G401 (cell line): ENCODE measurements at places on chromosomes 7 and 10.

DNA sequence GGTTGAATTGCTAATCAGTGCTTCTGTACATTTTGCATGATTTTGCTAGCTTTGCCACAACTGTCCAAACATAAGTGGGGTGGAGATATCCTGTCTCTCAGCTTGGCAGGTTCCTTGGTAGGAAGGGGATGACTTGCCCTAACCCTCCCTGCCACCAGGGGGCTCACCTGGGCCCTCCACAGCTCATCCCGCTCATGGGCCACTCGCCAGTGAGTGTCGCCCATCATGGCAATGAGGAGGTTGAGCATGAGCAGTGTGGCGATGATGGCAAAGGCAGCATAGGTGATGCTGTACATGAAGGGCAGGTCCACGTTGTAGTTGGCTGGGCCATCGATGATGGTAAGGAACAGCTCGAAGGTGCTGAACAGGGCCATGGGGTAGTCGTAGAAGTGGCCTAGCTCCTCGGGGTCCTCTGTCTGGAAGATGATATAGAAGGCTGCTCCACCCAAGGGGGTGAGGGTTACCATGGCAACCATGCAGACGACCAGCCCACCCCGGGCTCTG is 12.2 kb downstream of the TRPV6 start:
- DNase-seq = no peak

- DNase-seq = no peak
Observed at GRCh38 chr10:104688251-104689042, 47.4 kb downstream of the SORCS3 start.

DNA sequence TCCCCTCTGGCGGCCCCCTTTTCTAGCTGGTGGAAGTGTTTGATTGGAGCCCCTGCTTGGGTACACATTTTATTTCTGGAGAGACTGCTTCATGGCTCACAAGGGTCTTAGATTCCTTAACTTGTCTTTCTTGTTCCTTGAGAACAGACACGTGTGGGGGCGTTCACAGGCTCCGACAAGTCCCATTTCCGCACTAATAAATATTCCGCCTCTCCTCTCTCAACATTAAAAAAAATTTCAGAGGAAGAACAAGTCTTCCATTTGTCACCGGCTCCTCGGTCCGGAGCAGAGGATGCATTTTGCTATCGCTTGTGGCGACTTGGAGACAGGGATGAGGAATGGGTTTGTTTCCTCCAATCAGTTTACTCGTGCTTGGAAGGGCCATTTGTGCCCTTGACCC is 134.0 kb upstream of the PODXL start:
- no peak for DNase-seq

DNA sequence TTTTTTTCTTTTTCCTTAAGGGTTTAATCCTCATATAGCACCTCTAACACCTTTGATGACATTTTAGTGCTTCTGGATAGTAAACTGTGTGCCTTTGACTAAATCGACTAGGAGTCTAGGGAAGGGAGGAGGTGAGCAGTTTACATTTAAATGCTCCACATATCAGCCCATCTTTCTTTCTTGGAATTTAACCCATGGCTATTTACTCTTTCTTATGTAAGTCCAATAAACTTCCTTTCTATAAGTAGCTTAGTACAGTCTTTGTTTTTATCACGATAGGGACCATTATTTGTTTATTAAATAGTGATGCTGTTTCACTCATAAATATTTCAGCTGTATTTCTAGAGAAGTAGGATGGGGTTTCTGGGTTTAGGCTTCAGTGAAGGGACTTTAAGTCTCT is 669.9 kb downstream of the AUTS2 start:
- no peak for DNase-seq

DNA sequence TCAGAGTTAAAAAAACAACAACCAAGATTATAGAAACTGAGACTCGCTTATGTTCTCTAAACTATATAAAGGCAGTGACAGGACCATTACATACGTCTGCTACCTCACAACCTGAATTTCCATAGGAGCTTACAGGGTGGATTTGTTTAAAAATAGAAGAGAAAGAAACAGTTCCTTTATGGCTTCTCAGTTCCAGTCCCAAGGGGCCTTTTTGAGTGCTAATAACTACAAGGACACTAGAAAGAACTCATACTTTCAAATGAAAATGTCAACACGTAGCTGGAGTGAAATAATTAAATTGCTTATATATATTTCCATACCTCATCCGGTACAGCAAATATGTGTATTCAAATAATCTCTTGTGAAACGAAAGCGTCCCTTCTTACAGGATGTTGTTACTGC is 19.7 kb downstream of the TSPAN12 start:
- DNase-seq = no peak

DNA sequence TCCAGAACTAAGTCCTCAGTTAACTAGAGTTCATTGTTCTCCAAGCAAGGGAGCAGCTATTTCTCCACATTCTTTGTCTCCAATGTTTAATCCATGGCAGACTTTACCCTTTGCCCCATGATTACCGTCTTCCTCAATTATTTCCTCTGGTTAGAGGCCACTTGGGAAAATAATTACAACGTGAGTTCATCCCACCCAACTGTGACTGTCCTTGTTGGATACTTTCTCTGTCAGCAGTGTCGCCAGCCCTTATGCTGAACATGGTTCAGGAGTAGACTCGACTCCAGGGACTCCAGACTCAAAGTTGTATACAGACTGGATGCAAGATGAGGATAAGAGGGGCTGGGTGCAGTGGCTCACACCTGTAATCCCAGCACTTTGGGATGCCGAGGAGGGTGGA is 17.1 kb upstream of the SEPHS1 start:
- no peak for DNase-seq

DNA sequence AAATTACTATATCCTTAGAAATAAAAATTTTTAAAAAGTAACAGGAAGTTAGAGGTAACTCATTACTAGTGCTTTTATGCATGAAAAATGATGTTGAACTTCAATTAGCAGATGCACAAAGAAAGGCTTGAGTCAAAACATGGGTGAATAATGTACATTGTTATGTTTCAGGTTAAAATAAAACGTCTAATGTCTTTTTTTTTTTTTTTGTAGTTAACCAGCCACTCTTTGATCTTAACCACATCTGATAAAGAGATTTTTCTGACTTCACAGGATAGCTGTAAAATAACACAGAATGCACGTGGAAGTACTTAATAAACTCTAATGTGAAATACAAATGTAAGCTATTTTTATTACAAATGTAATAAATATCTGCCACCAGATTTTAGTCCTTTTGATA is 61.7 kb downstream of the GSAP start:
- no peak for DNase-seq

DNA sequence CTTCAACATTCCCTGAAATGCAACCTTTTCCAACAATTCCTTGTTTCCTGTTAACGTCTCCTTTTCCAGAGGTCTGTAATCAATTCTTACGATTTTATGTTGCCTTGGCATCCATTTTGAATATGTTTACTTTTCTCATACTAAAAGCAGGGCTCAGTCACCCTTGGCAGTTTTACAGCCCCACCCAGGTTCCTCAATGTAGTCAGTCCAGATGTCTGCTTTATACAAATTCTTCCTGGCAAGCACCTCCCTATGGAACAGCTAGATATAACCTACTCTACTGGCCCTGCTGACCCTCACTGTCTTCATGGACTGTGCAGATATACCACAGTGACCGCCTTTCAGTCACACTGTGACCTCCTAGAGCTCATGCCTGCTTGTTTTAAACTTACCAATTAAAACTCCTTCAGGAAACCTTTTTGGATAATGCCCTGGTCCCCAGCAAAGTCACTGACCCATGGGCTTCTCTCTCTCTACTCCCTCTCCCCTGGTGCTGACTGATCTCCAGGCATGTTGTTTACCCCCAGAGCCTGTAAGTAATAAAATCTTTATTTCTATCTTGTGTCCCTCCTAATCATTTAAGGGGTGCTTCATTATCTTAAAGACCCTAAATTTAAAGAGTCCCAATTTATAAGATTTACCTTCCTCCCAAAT is 147.1 kb upstream of the STEAP1 start:
- no peak for DNase-seq

- no peak for DNase-seq
Observed at GRCh38 chr7:818031-818699, 14.1 kb upstream of the SUN1 start.

DNA sequence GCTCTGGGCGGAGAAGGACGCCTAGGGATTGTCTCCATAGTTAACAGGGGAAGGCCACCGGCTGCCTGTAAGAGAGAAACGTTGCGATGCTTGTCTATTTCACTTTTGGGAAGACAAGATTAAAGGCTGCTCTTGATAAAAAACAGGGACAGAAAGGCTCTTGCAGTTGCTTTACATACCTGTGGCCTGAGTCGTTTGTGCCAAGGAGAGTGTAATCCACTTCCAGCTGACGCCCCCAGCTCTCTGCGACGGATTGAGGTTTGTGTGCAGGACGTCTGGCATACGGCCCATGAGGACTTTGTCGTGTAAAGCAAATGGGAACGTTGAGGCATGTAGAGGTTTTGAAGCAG is 1.1 kb downstream of the MAP3K8 start:
- DNase-seq = no peak

- DNase-seq = no peak
Observed at GRCh38 chr7:17385612-17386011, 87.2 kb downstream of the AHR start.

DNA sequence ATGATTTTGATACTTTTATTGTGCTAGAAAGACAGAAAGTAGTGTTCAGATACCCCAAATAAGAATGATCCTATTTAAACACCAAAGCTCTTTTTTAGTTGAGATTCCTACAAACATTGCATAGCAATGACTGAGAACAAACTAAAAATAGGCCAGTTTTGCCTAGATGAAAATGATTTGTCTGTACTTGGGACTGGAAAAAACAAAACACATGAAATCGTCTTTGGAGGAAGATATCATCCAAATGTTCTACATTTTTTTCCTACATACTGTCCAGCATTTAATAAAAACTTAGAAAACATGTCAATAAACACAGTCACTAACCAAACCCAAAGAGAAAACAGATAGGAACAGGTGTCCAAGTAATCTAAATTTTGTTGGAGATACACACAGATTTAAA is 111.6 kb upstream of the MEOX2 start:
- no peak for DNase-seq

GRCh38 chr7:74272305-74273038 is 16.7 kb upstream of the CLIP2 start:
- no peak for DNase-seq

DNA sequence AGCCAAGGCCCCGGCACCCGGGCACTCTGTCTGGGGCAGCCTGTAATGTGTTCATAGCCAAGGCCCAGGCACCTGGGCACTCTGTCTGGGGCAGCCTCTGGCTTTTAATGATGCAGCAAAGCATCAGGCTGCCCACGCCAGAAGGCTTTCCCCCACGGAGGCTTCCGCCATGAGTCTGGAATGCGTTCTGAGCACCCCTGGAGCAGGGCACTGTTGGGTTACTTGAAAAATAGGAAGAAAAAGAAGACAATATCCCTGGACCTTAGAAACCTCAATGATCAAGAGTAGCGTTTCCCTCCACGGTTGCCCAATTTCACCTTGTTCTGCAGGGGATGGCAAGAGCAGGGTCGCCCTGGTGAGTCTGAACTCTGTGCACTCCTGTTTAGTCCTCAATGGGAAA is 565.0 kb downstream of the PTPRN2 start:
- no peak for DNase-seq
